Stomach (tissue), 19 donors: ENCODE measurements at places on chromosomes 3 and 15. TPM values are rescaled to one million over a fixed set of nuclear protein-coding genes. Genes with fewer than 3 reads are reported as not detected.

The TMEM41A gene
- 54.3 TPM for total RNA-seq

The CLDN16 gene
- not detected for total RNA-seq

The SLC22A13 gene
- total RNA-seq = not detected

The SKOR1 gene
- total RNA-seq = 5.8 TPM

The GABRB3 gene
- not detected for total RNA-seq

The ITGB5 gene
- 205 TPM for total RNA-seq

The LIPC gene
- total RNA-seq = 0.58 TPM
